ENCODE measurements at places on chromosomes 7 and 10. TPM values are rescaled to one million over a fixed set of nuclear protein-coding genes. Genes with fewer than 3 reads are reported as not detected.

- H3K27ac ChIP-seq, result no peak overlapping the region
- no peaks in the 10 kb centered on the region for H3K27me3 ChIP-seq
- no peak for DNase-seq
- peaks cover 13% of the 10 kb centered on the region for H3K4me1 ChIP-seq
- no peak overlapping the region for H3K4me3 ChIP-seq
Observed at GRCh38 chr7:96023387-96023786, 251.0 kb downstream of the DYNC1I1 start.

DNA sequence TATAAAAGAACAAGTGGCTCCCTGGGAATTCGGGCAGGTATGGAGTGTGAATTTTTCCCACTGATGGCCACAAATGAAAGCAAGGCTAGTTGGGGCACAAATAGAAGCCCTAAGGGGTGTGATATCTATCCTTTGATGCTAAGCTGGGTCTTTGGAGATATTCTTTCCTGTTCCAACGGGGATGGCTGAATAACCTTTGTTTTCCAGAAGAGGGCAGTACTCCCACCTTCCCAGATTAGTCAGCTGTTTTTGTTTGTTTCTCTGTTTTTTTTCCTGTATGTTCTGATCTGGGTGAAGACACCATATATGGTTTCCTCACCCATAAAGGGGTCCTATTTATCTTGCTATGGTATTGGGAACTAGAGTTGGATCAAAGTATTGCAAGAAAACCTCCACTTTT, 947.7 kb upstream of the SORCS1 start:
- DNase-seq, result no peak
- no peaks in the 10 kb centered on the region for H3K27me3 ChIP-seq
- no peaks in the 10 kb centered on the region for H3K36me3 ChIP-seq
- H3K27ac ChIP-seq, result no peak overlapping the region
- H3K4me3 ChIP-seq, result no peak overlapping the region

GRCh38 chr7:101884671-101885596, 67.5 kb downstream of the CUX1 start:
- H3K36me3 ChIP-seq, result no peaks in the 10 kb centered on the region
- peaks cover 74% of the 10 kb centered on the region for H3K4me1 ChIP-seq
- no peak overlapping the region for H3K4me3 ChIP-seq
- no peak for DNase-seq
- no peaks in the 10 kb centered on the region for H3K27me3 ChIP-seq
- H3K27ac ChIP-seq, result peak overlapping the region; percentile 99

GRCh38 chr10:52570490-52570889, 202.1 kb downstream of the MBL2 start:
- H3K36me3 ChIP-seq, result no peaks in the 10 kb centered on the region
- peaks cover 29% of the 10 kb centered on the region for H3K4me1 ChIP-seq
- no peaks in the 10 kb centered on the region for H3K27me3 ChIP-seq
- no peak overlapping the region for H3K27ac ChIP-seq
- DNase-seq, result no peak

The TMEM72 gene
- total RNA-seq, result not detected

The ANKRD2 gene
- 0.60 TPM for total RNA-seq
